Muscle of leg (tissue), 16 donors: ENCODE measurements at places on chromosomes 12 and 14.

DNA sequence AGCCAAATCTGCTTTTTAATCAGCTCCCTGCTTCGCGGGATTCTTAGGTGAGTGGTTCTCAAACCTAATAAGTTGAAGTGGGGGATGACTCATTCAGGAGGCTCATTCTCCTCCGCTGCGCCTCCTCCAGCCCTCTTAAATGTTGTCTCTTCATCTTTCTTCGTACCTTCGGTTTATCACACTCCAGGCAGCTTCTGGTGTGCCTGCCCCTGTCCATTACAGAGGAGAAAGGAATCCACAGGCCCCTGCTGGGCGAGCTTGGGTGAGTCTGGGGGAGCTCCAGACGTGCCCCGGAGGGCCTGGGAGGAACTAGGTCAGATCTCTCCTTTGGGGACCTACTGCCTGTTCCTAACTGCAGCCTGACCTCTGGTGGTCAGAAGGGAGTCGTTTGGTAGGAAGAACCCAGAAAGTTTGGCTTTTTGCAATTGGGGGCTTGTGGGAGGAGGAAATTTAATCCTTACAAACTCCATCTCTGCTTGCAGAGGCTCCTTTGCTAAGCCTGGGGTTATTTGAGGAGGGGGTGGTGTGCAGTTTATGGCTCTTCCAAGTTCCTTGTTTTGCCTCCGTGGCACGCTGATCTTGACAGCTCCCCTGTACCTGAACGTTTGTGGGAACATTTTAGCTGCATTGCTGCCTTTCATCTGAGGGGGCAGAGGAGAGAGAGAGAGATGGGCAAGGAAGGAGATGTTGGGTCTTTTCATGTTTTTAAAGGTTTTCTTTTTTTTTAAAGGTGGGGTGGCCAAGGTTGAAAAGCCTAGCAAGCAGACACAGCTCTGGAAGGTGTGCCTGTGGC lies 84.1 kb upstream of the GNG2 start:
- peak; percentile 75 for DNase-seq
- H3K27ac ChIP-seq, result no peak overlapping the region

GRCh38 chr14:102188187-102188586 lies 48.5 kb downstream of the WDR20 start:
- peaks cover 12% of the 10 kb centered on the region for H3K4me1 ChIP-seq
- DNase-seq, result no peak
- H3K27me3 ChIP-seq, result no peaks in the 10 kb centered on the region
- no peaks in the 10 kb centered on the region for H3K36me3 ChIP-seq
- no peak overlapping the region for H3K27ac ChIP-seq

- no peak overlapping the region for H3K4me3 ChIP-seq
- no peak overlapping the region for H3K27ac ChIP-seq
- no peak for DNase-seq
These were observed 88.0 kb upstream of the VASH1 start for GRCh38 chr14:76673261-76673660.

DNA sequence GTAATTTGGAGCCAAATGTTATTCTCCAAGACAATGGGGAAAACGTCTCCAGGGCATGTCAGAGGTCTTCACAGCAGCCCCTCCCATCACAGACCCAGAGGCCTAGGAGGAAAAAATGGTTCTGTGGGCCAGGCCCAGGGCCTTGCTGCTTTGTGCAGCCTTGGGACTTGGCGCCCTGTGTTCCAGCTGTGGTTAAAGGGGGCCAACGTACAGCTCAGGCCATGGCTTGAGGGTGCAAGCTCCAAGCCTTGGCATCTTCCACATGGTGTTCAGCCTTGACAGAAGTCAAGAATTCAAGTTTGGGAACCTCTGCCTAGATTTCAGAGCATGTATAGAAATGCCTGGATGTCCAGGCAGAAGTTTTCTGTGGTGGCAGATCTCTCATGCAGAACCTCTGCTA lies 3.2 kb upstream of the CRY1 start:
- H3K4me1 ChIP-seq, result peaks cover 8% of the 10 kb centered on the region
- DNase-seq, result no peak
- no peaks in the 10 kb centered on the region for H3K36me3 ChIP-seq
- no peaks in the 10 kb centered on the region for H3K27me3 ChIP-seq
- no peak overlapping the region for H3K27ac ChIP-seq

- no peak overlapping the region for H3K4me3 ChIP-seq
- H3K27me3 ChIP-seq, result no peaks in the 10 kb centered on the region
- no peaks in the 10 kb centered on the region for H3K36me3 ChIP-seq
- H3K27ac ChIP-seq, result no peak overlapping the region
These were observed 130.4 kb downstream of the PRIMA1 start for GRCh38 chr14:93657875-93658274.

GRCh38 chr12:103515341-103515740 lies 19.6 kb upstream of the C12orf42 start:
- H3K4me3 ChIP-seq, result no peak overlapping the region
- no peaks in the 10 kb centered on the region for H3K27me3 ChIP-seq

DNA sequence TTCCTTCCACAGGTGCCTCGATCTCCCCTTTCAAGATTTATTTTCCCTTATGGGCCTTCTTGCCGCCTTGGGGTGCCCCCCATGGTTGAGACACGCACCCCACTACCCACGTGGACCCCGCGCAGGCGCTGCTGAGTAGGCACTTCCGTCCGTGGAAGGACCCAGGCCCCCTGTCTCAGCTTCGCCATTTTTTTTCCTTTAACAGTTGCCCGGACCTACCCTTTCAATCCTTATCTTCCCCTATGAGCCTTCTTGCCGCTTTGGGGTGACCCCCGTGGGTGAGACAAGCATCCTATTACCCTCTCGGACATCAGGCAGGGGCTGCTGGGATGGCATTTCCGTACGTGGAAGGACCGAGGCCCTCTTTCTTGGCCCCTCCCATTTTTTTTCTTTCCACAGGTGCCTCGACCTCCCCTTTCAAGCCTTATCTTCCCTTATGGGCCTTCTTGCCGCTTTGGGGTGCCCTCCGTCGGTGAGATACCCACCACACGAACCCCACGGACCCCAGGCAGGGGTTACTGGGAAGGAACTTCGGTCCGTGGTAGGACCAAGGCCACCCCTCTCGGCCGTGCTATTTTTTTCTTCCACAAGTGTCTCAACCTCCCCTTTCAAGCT lies 268.2 kb downstream of the ALG10 start:
- H3K27ac ChIP-seq, result no peak overlapping the region
- no peak overlapping the region for H3K4me3 ChIP-seq
- H3K4me1 ChIP-seq, result no peaks in the 10 kb centered on the region
- no peaks in the 10 kb centered on the region for H3K36me3 ChIP-seq

- H3K4me3 ChIP-seq, result no peak overlapping the region
- no peaks in the 10 kb centered on the region for H3K36me3 ChIP-seq
- peaks cover 3% of the 10 kb centered on the region for H3K4me1 ChIP-seq
- DNase-seq, result no peak
- H3K27ac ChIP-seq, result no peak overlapping the region
- H3K27me3 ChIP-seq, result no peaks in the 10 kb centered on the region
These were observed 688 bp downstream of the C12orf71 start for GRCh38 chr12:27081668-27082111.

DNA sequence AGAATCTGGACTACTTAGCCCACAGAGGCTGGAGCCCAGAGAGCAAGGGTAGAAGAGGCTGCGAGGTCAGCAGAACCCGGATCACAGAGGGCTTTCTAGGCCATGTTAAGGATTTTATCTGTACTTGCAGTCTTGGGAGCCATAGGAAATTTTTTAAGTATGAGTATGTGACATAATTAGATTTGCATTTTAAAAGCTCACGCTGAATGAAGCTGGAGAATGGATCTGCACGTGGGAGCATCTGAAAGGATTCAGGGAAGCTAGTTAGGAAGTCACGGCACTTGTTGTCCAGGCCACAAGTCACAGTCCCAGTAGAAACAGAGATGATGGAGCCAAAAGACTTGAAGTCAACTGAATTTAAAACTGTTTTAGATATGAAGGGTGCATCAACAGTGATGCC lies 14.1 kb downstream of the CORO1C start:
- peaks cover 8% of the 10 kb centered on the region for H3K36me3 ChIP-seq
- no peak for DNase-seq
- no peak overlapping the region for H3K4me3 ChIP-seq

DNA sequence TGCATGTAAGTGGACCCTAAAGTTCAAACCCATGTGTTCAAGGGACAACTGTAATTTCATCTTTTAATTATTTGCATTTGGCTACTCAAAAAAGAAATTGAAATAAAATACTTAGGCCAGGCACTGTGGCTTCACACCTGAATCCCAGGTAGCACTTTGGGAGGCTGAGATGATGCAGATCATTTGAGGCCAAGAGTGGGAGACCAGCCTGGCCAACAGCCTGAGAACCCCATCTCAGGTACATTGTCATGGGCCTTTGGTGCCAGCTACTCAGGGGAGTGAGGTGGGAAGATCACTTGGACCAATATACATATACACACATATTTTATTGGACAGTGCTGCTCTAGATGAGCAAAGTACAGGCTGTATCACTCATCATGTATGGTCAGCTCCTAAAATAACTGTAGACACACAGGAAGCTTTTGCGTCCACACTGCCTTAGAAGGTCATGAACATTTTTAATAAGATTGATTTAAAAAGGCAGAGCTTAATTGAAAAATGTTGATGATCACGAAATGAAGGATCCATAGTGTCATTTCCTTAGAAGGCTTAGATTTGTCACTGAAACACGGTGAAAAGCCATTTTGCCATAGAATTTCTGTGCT lies 2.5 kb upstream of the ZCCHC8 start:
- peaks cover 39% of the 10 kb centered on the region for H3K36me3 ChIP-seq
- H3K4me3 ChIP-seq, result no peak overlapping the region
- DNase-seq, result no peak

- peak; percentile 82 for DNase-seq
- H3K27me3 ChIP-seq, result no peaks in the 10 kb centered on the region
- no peak overlapping the region for H3K4me3 ChIP-seq
- H3K36me3 ChIP-seq, result no peaks in the 10 kb centered on the region
These were observed 300.2 kb upstream of the PRKD1 start for GRCh38 chr14:30227876-30228275.

GRCh38 chr14:32623300-32624093 lies 294.4 kb downstream of the AKAP6 start:
- no peaks in the 10 kb centered on the region for H3K27me3 ChIP-seq
- DNase-seq, result no peak
- H3K4me3 ChIP-seq, result no peak overlapping the region
- H3K27ac ChIP-seq, result no peak overlapping the region

DNA sequence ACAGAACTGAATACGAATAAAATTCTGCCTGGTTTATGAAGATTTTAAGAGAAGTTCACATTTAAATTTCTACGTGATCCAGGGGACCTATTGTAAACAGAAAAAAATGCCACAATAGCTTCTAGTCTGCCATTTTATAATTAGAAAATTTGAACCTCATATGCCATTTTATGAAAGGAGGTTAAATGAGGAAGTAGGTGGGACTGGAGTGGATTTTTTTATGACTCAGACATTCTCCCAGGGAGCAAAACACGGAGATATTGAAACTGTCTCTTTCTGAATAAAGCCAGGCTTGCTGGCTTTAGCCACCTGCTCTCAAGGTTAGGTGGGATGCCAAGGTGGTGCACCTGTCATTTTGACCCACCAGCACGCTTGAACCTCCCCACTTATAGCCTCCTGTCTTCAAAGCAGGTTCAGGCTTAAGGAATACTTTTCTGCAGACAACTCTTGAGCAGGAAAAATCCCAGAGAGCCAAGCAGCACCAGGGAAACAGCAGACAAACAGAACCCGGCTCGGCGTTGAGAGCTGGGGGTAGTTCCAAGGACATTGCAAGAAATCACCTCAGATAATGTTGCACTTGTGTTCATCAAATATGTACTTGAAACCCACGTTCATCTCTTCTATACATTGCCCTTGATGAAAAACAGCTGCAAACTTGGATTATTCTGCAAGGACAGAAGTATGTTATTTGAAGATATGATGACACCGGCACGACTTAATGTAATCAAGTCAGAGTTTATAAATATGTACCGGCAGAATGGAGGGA lies 203.7 kb downstream of the PPM1H start:
- no peaks in the 10 kb centered on the region for H3K36me3 ChIP-seq
- peak overlapping the region; percentile 25 for H3K27ac ChIP-seq
- no peak overlapping the region for H3K4me3 ChIP-seq
- H3K27me3 ChIP-seq, result no peaks in the 10 kb centered on the region
- peak; percentile 50 for DNase-seq
